Dermis blood vessel endothelial cell (primary cell): ENCODE measurements at places on chromosomes 3 and 15. TPM values are rescaled to one million over a fixed set of nuclear protein-coding genes. Genes with fewer than 3 reads are reported as not detected.

DNA sequence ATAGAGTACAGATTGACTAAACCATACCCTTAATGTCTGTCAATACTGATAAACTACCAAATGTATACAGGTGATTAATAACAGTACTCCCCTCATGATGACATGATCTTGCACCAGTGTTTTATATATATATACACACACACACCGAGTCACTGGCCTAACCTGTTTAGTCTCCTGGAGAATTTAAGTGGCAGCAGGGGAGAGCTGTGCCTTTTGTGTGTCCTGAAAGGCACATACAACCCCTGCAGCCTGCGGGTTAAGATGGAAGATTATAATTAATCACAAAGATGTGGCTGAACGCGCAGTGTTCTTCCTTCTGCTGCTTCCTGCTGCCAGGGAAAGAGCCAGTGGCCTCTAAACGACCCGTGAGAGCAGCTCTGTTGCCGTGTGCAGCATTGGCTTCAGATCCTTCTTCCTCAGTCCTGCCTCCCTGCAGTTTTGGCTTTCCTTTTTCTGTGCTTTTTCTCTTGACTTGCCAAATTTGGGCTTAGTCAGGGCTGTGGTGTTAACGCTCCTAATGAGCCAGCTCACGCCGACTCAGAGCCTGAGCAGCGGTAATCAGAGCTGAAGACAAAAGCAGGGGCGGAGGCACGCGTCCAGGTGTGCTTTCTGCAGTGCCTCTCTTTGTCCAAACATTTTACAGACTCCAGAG is 42.5 kb upstream of the UBE3A start:
- DNase-seq, result no peak

Gene LOXL1
- 0.68 and 0.70 TPM in 2 replicates for total RNA-seq

GRCh38 chr3:134033315-134033996 is 3.7 kb upstream of the SLCO2A1 start:
- no peak for DNase-seq

- DNase-seq, result no peak
These were observed 102.6 kb upstream of the SATB1 start for GRCh38 chr3:18527691-18528090.

Gene SORD
- total RNA-seq, result 3.6 and 11.9 TPM in 2 replicates

- no peak for DNase-seq
These were observed 102.9 kb upstream of the BFSP2 start for GRCh38 chr3:133296981-133297380.

DNA sequence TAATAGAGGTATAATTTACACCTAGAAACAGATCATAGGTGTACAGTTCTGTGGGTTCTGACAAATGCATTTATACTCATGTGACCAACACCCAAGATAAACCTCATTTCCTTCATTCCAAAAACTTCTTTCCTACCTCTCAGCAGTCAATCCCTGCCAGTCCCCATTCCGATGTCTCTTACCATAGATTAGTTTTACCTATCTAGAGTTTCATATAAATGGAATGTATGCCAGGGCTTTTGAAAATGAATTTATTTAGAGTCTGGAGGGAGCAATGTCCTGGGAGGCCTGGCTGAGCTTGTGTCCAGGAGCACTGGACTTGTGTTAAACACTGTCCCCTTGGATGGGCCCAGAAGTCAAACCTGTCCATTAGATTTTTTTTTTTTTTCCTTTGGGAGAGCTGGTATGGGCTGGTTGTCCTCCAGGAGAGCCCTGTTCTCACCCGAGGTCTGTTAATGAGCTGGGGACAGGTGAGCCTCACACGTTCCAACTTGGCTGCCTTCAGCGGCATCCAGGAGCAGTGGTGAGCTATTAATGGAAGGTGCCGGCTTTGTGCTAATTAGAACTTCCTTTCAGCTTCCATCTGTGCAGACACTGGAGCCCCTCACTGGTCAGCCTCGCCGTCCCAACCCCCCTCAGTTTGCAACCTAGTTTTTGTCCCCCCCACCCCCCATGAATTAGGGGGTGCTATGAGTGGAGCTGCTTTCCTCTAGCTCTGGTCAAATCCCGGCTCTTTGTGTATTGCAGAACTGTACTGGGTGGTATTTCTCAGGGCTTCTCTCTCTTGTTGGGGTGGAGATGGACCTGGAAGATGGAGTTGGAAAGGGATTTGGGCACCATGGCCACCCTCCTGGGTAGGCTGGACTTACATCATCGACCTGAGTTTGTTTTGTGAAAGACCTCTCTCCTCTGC is 40.7 kb upstream of the POLG start:
- no peak for DNase-seq

DNA sequence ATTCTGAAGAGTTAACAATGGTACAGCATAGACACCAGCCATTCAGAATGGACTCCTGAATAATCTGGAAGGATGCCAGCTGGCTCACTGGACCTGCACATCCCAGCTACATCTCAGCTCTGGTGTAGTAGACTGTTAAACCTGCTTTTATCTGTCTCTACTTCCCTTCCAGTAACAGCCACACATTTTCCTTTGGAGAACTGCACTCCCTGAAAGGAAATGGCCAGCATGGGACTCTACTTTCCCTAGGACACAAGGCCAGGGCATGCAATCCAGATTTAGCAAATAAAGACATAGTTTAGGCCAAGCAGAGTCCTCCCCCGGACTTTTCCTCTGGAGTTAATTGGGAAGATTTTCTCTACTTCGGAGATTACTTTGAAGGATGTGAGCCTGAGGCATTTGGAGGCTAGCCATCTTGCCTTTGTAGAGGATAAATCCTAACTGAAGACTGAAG is 82.7 kb upstream of the TCF12 start:
- peak; percentile 66 for DNase-seq

- DNase-seq, result no peak
These were observed 77.8 kb downstream of the EFL1 start for GRCh38 chr15:82184776-82185175.

Gene BNC1
- 0.56 and 0.85 TPM in 2 replicates for total RNA-seq

GRCh38 chr3:120424506-120424905 is 26.3 kb downstream of the FSTL1 start:
- no peak for DNase-seq

DNA sequence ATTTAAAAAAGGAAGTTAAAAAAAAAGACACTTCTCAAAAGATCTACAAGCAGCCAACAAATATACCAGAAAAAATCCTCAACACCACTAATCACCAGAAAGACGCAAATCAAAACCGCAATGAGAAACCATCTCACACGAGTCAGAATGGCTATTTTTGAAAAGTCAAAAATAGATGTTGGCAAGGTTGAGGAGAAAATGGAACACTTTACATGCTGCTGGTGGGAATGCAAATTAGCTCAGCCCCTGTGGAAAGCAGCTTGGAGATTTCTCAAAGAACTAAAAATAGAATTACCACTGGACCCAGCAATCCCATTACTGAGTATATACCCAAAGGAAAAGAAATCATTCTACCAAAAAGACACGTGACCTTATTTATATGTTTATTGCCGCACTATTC is 574.7 kb upstream of the ADAMTS9 start:
- DNase-seq, result no peak

DNA sequence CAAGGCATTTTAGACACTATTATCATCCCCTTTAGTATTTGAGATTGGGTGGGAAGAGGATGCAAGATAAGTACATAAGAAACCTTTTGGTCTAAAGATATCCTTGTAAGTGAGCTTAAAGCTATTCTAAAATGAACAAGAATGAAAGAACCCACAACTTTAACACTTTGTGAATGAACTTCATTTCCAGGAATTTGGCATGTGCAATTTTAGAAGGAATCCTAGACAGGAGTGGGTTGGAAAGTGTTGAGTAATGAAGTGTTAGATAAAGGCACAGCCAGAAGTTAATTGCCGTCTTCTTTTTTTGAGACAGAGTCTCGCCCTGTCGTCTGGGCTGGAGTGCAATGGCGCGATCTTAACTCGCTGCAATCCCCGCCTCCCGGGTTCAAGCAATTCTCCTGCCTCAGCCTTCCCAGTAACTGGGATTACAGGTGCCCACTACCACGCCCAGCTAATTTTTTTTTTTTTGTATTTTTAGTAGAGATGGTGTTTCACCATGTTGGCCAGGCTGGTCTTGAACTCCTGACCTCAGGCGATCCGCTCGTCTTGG is 13.2 kb upstream of the TEX9 start:
- no peak for DNase-seq

DNA sequence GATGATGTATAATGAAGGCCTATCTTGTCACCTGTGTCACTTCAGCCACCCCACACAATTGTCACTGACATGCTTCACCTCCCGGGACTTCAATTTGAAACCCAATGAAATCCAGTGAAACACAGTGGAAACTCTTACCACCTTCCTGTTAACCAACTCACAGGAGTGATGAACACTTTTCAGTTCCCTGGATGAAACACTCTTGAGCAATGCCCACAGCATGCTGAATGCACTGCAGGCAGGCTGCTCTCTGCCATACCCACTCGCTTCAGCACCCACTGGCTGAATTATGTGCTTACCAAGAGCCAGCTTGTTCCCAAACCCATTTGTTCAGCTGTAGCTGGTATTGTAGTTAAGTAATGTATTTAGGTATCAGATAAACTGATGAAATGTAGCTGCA is 47.0 kb downstream of the MAP2K1 start:
- no peak for DNase-seq

Gene GNAT1
- not detected in 2 replicates for total RNA-seq

- DNase-seq, result no peak
These were observed 2.1 kb upstream of the RYK start for GRCh38 chr3:134252766-134253165.

Gene ABHD10
- total RNA-seq, result 26.2 and 45.9 TPM in 2 replicates

Gene USP4
- total RNA-seq, result 28.8 and 29.7 TPM in 2 replicates

GRCh38 chr3:6392123-6392522 is 468.8 kb upstream of the GRM7 start:
- DNase-seq, result no peak

DNA sequence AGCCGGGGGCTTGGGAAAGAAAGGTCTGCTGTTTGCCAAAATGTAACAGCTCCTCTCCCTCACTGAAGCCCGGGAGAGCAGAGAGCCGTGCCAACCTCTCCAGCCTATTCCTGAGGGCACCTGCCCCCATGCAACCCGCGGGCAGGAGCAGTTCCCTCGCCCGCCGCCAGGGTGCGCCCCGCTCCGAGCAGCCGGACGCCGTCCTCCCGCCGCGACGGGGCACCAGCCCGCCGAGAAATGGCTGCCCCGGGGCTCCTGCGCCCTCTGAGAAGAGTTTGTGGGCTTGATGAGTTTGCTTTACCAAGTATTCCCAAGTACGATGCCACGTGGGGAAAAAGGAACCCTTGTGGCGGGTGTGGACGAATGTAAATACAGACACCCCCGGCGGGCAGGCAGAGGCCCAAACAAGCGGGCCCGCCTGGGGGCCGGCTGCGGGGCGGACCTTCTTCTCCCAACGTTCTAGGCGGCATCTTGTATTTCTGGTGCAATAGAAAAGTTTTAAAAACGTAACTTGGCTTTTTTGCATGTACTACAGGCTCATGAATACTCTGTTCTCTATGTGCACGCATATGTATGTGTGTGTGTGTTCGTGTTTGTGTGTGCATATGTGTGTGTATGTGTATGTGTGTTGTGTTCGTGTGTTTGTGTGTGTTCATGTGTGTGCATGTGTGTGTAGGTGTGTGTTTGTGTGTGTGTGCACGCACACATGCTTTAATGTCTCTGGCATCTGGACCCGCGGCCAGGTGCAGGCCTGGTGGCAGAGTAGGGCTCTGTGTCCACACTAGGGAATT is 162.9 kb downstream of the CHSY1 start:
- peak; percentile 81 for DNase-seq

DNA sequence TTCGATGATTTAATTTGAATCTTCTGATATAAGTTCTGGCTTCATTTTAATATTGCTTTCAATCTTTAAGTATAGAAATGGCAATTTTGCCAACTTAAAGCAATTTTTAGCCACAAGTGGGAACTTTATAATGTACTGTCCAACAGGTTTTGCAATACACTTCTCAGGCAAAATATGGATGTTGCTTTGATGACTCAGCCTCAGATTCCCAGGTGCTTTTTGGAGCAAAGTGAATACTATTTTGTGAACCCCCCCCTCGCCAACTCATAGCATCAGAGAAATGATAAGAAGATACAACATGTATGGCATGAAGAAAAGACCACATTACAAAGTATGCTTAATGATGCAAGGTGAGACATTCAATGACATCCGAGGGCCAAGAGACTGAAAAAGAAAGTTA is 158.1 kb downstream of the GABRB3 start:
- DNase-seq, result no peak

DNA sequence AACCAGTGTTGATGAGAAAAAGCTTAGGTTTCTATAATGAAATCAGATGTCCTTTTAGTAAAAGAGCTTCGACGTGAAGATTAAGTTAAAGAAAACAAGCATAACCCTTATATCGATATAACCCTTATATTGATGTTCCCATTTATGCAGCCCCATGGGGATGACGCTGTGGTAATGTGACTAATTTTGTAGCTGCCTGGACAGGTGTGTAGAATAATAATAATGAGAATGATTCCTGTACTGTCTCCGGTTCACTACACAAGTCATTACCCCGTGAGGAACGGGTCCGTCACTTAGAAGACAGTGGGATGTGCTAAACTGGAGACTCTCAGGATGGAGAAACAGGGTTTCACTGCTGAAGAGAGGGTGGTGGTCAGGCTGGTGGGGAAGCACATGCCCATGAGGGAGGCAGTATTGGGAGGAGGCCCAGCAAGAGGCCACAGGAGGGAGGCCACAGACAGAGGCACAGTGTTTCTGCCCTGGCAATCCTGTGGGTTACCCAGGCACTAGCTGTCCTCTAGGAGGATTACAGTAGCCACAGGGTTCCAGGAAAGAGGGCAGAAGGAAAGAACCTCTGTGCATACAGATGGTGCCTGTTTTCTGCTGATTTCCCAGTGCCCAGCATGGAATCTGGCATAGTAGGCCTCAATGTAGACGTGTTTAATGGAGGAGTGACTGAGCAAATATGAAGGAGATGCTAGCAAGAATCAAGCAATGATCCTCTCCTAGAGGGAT is 191.1 kb upstream of the TSC22D2 start:
- no peak for DNase-seq

DNA sequence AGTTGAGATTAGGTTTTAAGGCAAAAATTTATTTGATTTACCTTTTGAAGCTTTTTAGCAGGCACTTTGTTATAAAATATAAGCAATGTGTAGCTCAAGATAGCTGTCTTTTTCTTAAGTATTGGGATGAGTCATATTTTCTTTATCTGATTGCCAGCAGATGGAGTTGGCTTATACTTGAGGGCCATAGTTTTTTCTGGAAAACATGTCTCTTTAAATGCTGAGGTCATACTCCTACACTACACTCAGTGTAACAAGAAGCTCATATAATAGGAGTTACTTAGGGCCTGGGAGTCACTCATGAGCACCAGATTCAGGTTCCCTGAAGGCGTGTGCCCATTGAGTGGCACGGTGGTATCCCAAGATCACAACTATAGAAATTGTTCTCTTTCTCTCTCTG is 579.8 kb downstream of the EDEM1 start:
- DNase-seq, result no peak

Gene SLC24A5
- not detected in 2 replicates for total RNA-seq

GRCh38 chr15:60421544-60421943 is 23.8 kb upstream of the ANXA2 start:
- peak; percentile 77 for DNase-seq

GRCh38 chr3:57958642-57959422 is 49.4 kb upstream of the FLNB start:
- peak; percentile 63 for DNase-seq

- DNase-seq, result no peak
These were observed 108.7 kb downstream of the BDH1 start for GRCh38 chr3:197447057-197447456.
